ENCODE measurements at places on chromosomes 7 and 10.
A peak's percentile ranks its signal among the peaks of the same experiment; 100 is the strongest.

- no peak for DNase-seq
Measured at GRCh38 chr10:4141471-4141870, 356.5 kb upstream of the KLF6 start.

DNA sequence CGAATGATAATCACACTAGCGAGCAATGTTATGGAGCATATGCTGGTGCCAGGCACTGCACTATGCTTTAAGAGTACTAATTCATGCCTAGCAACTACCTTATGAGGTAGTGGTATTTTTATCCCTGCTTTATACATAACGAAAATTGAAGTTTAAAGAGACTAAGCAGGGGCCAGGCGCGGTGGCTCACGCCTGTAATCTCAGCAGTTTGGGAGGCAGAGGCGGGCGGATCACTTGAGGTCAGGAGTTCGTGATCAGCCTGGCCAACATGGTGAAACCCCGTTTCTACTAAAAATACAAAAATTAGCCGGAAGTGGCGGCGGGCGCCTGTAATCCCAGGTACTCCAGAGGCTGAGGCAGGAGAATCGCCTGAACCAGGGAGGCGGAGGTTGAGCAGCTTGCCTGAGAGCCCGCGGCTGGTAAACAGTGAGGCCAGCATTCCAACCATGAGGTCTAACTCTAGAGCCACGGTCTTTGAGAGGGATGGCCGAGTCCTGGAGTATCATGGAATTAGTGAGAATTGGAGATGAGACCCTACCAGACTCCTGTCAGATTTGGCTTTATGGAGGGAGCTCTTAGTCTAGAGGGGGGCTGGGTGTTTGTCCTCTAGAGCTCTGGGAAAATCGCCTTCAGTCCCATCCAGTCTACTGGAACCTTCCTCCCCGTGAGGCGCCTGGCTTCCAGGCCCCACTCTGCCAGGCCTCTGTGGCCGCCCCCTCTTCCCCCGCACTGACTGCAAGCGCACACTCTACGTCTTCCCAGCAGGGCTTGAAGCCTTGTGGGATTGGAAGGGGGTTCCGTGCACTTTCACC lies 11.6 kb downstream of the TLX1 start:
- no peak for DNase-seq

DNA sequence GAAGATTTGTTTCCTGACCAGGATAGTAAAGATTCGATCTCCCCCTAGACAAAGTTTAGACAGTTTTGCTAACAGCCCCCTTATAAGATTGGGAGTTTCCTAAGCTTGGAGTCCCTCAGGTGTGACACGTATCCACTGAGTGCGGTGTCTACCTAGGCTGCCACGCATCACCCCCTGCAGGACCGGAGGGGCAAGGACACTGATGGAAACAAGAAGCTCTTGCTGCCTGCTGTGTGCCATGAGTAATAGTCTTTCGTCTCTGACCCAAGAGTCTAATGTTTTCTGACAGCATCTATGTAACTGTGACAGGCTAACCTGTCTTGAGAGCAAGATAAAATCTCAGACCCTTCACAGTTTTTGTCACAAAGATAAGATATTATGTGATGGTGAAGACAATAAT lies 173.5 kb downstream of the SEMA3E start:
- no peak for DNase-seq

DNA sequence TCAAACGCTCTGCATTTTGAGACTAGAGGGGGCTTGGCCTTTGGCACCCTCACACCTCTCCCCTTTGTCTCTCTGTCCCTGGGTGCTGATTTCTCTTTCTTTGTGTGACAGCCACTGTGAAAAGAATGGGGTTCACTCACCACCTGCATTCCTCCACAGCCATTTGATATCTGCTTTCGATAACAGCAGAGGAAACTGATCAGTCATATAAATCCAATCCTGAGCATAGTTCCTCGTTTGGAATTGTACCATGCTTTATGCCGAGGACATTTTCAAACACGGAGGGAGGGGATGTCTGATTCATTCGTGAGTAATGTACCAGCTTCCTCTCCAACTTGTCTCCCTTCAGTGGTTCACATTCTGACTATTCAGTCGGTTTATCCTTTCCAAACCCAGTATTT lies 15.8 kb downstream of the MET start:
- no peak for DNase-seq

DNA sequence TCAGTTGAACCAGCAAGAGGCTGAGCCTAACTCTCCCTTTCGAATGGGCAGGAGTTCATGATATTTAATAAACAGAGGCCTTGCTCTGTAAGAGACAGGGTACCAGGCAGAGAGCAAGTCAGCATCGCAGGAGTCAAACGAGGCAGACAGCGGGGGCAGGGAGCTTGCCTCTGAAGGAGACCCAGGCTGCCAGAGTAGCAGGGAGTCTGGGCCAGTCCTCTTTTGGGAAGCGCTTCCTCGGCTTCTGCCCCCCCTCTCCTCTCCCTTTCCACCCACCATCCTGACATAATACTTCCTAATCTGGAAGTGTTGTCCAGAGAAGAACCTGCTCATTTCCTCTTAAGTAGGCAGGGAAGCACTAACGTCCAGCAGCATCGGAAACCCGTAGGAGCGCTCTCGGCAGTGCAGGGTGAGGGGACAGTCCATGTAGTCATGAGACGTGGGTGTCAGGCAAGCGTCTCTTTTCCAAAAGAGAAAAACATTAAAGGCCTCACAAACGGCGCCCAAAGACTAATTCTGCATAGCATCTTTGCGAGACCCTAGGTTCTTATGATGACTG lies 171.1 kb downstream of the EGFR start:
- no peak for DNase-seq

DNA sequence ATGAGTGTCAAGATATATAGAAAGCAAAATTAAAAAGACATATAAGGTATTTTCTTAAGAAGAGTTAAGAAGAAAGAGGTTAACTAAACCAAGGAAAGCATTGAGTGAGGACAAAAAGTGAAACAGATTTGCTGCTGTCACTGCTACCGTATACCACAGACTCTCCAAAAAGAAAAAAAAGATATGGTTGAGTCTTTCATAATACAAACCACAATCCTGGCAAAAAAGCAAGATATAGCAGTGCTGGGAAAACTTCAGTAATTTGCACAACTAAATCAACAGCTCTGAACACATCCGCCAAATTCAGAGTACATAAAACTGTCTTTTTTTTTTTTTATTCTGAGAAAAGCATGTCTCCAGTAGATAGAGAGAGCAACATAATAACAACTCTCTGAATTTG lies 114.7 kb downstream of the ETV1 start:
- DNase-seq: no peak

GRCh38 chr10:110395350-110396283 lies 90.9 kb upstream of the SMNDC1 start:
- peak; percentile 29 for DNase-seq

DNA sequence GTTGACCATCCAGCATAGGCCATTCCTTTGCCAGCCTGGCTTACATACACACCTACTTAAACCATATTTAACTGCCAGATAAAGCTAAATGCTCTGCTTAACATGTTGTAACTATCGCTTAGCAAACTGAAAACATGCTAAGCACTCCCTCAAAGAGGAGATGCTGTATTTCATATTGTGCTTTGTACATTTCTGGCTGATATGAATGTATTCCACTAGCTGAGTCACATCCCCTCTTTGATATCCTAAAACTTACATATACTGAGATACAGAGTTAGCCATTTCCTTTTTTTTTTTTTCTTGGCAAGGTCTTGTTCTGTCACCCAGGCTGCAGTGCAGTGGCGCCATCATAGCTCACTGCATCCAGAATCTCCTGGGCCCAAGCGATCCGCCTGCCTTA lies 99.4 kb downstream of the TPST1 start:
- DNase-seq: no peak

DNA sequence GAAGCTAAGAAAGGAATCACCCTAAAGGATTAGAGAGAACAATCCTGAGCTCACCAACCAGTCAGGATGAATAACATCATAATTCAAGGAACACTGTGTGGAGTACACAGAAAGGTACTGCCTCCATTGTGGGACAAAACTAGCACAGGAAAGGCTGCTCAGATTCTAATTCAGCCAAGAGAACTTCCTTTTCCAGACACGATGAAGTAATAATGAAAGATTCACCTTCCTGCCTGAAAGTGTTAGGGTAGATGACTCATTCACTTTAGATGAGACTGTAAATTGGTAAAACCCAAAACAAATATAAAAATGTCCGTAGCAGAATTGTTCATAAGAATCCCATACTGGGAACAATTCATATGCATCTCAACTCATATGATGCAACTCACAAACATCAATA lies 167.2 kb downstream of the CDC14C start:
- DNase-seq: no peak

DNA sequence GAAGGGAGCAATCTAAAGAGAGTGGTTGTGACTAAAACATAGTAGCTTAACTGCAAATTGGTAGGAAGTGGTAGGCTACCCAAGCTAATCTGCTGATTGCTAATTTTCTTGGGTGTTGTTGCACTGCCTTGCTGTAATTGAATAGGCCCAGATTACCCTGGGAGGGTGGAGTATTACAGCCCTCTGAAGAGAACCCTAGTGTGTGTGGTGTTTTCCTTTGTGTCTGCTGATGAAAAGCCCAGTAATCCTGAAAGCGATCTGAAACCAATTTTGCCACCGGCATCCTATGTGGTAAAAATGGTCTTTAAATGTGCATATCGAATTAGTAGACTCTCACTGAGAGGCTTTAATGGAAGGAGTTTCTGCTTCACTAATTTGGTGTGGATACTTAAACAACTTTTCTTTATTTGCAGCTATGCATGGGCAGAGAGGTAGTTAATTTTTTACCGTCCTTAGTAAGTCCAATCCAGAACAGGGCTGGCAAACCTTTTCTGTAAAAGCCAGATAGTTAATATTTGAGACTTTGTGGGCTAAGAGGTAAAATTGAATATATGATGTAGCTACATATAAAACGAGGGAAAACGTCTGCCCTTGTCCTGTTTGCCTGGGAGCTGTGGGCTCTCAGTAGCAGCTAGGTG lies 92.5 kb downstream of the CSTF2T start:
- no peak for DNase-seq

GRCh38 chr7:14626076-14626475 lies 276.5 kb downstream of the DGKB start:
- DNase-seq: no peak

- DNase-seq: no peak
Measured at GRCh38 chr7:36522453-36523007, 132.9 kb downstream of the ANLN start.

DNA sequence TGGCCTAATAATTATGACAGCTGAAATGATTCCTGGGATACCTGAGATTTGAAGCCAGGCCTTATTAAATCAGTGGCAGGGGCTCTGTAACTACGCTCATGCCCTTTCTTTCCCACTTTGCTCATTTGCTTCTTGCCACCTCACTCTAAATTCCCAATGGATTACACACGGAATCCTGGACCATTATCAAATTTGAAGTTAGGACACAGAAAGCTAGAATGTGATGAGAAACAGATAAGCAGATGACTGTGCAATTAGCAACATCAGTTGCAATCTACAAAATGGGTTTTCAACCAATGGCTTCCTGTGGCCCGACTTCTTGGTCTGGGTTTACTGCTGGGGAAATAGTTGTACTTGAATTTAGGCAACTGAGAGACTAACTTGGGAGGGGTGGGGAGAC lies 374.3 kb downstream of the INHBA start:
- no peak for DNase-seq

DNA sequence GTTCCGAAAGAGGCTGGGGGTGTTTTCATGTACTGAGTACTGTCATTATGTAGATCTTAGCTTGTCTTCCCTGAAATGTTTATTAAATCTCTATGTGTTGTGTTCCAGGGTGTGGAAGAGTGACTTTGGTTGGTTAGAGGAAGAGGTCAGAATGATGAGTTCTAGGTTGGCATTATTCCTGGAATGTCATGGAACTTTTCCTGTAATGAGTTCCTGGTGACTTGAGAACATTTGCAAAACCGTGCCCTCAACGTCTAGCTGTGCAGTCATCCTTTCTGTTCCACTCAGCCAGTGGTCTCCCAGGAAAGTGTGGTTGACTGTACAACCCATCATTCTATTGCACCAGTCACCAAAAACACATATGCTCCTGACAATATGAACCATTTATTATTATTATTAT lies 129.6 kb downstream of the BICC1 start:
- no peak for DNase-seq

DNA sequence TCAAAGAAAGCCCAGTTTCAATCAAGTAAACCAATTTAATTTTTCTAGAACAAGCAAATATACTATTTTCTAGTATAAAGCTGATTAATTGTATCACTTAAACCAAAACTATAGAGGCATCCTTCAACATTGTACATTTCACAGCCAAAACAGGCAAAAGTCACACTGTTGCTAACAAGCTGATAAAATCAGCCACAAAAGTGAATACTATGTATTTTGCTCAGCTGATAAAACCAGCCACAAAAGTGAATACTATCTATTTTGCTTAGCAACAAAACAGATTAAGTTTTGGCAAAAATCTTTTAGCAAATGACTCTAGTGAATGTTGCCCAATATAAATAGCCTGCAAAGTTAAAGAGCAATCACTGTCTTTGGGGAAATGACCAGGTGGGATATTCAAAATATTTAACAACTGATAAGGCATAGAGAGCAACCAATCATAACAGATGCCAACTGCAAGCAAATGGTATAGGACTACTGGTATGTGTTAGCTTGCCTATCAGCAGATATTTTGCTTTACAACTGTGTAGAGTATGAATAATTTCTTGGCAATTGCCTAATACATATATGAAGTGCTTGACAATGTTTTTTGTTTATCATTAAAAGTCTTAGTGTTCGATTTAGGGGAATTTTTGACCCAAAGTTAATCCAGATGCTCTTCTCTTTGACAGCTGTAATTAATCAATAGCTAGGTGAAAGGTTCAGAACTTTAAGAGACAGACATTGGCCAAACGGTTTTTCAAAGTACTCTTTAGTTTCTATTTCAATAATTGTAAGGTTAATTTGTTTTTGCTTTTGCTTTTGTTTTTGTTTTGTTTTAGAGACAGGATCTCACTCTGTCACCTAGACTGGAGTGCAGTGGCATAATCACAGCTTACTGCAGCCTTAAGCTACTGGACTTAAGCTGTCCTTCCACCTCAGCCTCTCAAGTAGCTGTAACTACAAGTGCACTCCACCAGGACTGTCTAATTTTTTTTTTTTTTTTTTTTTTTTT lies 44.4 kb upstream of the SP4 start:
- DNase-seq: no peak

DNA sequence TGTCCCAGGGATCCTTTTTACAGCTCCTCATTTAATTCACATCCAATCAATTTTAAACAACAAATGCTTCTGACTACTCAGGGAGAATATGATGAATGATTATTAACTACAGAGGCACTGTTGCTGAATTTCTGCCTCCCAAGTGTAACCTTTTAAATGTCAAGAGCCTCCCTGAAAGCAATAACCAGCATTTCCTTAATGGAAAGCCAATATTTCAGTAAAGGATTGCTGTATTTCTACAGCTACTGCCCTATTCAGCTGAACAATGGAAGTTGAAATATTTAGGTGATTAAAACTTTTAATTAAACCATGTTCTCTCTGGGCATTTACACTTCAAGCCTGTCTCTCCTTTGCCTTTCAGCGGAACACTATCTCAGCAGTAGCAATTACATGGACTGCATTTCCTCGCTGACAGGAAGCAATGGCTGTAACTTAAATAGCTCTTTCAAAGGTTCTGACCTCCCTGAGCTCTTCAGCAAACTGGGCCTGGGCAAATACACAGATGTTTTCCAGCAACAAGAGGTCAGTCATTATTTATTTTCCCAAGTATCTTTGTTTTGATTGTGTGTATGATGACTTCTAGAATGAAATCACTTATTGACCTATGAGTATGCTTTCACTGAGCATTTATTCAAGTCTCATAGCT lies 304.7 kb downstream of the BICC1 start:
- DNase-seq: no peak
